Ovary (tissue), 10 donors: ENCODE measurements at places on chromosomes 3 and 15.

DNA sequence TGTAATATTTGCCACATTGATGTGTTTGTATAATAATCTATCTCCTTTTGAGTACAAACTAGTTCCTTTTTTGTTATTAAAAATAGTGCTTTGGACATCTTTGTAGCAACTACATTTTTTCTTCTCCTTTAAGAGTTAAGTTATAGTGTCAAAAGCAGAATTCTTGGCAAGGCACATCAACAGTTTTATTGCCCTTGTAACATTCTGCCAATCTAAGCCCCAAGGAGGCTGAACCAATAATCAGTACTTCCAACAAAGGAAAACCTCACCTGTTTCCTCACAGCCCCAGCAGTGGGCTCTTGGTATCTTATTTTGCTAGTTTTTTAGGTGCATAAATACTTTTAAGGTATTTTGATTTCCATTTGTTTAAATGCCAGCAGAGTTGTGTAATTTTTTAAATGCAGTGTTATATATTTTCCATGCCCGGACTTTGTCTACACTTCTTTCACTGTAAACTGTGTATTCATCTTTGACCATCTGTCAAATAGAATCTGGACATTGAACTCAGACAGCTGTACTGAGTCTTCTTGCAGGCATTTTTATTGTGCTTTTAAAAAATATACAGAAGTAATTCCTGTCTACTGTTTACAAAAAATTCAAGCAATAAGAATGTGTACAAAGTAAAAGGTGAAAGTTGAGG is 101.0 kb downstream of the MYLK start:
- H3K36me3 ChIP-seq: no peaks in the 10 kb centered on the region
- H3K4me1 ChIP-seq: no peaks in the 10 kb centered on the region
- no peak overlapping the region for H3K4me3 ChIP-seq

- no peaks in the 10 kb centered on the region for H3K4me1 ChIP-seq
- H3K27me3 ChIP-seq: no peaks in the 10 kb centered on the region
These were observed 53.5 kb downstream of the BFSP2 start for GRCh38 chr3:133453383-133453782.

DNA sequence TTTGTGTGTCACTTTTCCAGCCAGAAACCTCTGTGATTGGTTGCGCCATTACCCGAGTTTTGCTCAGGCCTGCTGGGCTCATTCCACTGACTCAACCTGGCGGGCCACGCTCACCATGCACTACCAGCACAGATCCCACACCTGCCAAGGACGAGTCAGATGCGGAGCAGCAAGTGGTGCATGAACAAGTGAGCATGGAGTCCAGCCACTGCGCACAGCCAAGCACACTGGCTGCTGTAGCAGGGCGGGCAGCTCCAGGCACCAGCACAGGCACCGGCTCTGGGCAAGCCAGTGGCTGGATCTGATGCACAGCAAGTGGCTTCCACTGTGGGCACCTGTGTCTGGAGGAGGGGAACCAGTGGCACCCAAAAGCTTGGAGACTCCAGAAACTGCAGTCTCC is 110.4 kb downstream of the CBLB start:
- no peak overlapping the region for H3K4me3 ChIP-seq
- H3K36me3 ChIP-seq: no peaks in the 10 kb centered on the region
- no peaks in the 10 kb centered on the region for H3K4me1 ChIP-seq
- no peaks in the 10 kb centered on the region for H3K27me3 ChIP-seq
- no peak for DNase-seq
- no peak overlapping the region for H3K27ac ChIP-seq

- H3K27ac ChIP-seq: no peak overlapping the region
- H3K4me1 ChIP-seq: peaks cover 2% of the 10 kb centered on the region
- no peak overlapping the region for H3K4me3 ChIP-seq
- H3K36me3 ChIP-seq: no peaks in the 10 kb centered on the region
- no peak for DNase-seq
- H3K27me3 ChIP-seq: no peaks in the 10 kb centered on the region
These were observed 683.8 kb downstream of the ZNF385D start for GRCh38 chr3:21067031-21067813.

DNA sequence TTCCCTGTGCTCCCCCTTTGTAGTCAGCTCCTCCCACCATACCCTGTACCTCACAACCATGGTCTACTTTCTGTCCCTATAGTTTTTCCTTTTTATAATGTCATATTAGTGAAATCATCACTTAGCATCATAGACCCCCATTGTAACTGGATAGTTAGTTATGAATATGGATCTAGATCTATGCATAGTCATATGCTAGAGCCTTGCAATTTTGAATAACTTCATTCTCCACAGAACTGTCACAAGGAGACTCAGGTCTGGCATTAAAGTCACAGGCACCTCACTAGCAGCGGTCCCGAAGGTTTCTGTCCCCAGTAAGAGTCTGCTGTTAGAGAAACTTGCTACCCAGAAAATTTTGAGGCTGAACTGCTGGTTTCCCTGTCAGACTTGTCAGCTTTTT is 102.0 kb upstream of the NUDT16 start:
- no peaks in the 10 kb centered on the region for H3K36me3 ChIP-seq
- H3K4me1 ChIP-seq: no peaks in the 10 kb centered on the region
- no peak overlapping the region for H3K4me3 ChIP-seq
- no peaks in the 10 kb centered on the region for H3K27me3 ChIP-seq
- no peak for DNase-seq

GRCh38 chr15:81387621-81388435 is 13.8 kb upstream of the TMC3 start:
- no peaks in the 10 kb centered on the region for H3K36me3 ChIP-seq
- no peak for DNase-seq
- H3K27ac ChIP-seq: no peak overlapping the region
- no peaks in the 10 kb centered on the region for H3K27me3 ChIP-seq
